ENCODE measurements at places on chromosomes 11 and 22.

DNA sequence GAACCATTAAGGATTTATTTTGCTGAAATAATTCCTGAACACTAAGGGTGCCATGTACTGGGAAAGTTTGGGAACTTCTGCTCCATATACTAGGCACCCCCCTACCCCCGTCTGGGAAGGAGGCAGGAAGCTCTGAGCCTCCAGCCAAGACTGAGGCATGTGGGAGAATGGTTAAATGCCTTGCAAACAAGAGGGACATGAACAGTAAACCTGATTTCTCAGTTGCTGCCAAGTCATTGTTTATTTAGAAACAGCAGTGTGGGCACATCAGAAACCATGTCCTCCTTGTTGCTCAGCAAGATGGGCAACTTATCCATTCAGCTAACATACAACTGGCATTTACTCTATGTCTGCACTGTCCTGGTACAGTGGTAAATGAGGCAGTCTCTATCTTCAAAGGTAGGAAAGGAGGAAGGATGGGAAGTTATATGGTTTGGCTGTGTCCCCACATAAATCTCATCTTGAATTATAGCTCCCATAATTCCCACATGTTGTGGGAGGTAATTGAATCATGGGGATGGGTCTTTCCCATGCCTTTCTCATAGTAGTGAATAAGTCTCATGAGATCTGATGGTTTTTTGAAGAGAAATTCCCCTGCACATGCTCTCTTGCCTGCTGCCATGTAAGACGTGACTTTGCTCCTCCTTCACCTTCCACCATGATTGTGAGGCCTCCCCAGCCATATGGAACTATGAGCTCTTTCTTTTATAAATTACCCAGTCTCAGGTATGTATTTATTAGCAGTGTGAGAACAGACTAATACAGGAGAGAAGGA lies 459.1 kb downstream of the MIAT start:
- DNase-seq = no peak

DNA sequence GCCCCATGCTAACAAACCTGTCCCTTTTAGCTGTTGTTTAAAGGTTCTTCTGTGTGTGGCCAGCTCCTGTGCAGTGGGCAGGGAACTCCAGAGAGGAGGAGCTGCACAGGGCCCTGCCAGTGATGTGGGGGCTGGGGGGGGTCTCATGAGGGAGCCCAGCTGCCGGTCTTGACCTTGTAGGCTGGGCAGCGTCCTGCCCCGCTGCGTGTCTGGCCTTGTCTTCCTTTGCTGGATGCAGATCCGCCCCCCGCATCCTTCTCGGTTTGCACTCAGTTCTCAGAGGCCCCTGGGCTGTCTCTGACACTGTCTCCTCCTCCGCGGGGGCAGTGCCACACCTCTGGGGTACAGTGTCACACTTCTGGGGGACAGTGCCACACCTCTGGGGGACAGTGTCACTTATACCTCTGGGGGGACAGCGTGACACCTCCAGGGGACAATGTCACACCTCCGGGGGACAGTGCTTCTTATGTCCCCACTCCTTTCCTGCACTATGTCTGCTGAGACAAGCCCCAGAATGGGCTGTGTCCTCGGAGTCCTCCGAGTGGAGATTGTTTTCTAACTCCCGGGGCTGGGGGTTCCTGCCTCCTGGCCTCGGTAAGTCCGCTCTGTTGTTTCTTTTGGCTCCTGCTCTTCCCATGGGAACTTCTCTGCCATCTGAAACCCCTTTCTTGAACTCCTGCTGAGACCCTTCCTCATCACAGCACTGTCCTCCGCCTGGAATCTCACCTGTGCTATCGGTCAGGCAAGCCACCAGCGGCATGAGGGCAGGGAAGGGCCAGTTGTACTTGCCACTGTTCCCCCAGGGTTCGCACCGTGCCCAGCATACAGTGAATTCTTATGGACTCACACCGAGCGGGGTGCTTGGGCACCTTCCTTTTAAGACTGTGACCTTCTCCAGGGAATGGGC lies 788.3 kb downstream of the TBC1D22A start:
- no peak for DNase-seq

GRCh38 chr11:2512431-2513407 lies 67.9 kb downstream of the KCNQ1 start:
- DNase-seq = no peak

- no peak for DNase-seq
These were observed 19.3 kb upstream of the CSRP3 start for GRCh38 chr11:19220903-19221724.

GRCh38 chr11:74702383-74703007 lies 28.7 kb downstream of the CHRDL2 start:
- peak; percentile 45 for DNase-seq

DNA sequence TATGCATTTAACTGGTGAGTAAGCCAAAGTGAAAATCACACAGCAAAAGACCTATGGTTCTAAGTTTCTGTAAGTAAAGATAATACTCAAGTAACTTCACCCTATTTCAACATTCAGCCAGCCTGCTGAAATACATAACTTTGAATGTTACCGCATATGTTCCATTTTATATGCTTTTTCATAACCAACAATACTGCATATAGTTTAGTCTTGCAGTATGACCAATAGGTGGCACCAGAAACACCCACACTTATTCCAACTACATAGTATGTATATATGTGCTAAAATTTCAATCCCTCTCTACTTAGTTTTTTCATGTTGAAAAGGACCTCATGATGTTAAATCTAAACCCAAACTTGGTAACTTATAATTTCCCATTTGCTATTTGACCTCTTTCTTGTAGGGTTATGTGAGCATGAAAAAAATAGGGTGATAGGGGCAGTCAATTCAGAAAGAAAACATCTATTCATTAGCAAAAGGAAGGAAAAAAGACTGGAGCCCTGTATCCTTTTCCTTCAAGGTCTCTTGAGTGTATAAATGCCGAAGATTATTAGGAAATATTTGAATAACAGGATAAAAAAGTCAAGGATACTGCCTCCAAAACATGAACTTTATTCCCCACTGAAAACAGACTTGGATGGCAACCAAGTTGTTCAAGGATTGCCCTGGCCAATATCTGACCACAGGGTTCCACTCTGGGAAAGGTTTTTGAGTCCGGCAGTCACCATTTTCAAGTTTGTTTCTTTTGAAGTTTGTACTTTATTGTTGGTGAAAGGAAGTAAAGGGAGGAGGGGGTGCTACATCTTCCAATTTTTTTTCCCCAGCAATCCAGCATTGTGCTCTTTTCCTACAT lies 23.8 kb upstream of the FZD4 start:
- DNase-seq = peak; percentile 4

DNA sequence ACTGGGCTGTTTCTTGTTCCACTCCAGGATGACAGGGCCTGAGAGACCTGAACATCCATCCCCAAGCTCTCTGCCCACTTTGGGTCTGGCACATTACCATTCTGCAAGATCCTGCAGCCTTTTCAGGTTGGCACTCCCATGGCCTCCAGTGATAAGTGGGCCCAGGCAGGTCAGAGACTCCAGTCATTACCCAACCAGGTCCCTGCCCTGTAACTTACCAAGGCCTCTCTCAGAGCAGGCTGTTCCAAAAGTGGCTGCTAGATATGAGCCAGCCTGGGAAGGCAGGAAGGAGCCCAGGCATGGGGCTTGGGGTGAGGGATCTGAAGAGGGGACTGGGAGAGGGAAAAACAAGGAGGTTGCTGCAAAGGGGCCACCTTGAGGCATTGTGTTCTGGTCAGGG lies 35.9 kb downstream of the KCNQ1OT1 start:
- no peak for DNase-seq

DNA sequence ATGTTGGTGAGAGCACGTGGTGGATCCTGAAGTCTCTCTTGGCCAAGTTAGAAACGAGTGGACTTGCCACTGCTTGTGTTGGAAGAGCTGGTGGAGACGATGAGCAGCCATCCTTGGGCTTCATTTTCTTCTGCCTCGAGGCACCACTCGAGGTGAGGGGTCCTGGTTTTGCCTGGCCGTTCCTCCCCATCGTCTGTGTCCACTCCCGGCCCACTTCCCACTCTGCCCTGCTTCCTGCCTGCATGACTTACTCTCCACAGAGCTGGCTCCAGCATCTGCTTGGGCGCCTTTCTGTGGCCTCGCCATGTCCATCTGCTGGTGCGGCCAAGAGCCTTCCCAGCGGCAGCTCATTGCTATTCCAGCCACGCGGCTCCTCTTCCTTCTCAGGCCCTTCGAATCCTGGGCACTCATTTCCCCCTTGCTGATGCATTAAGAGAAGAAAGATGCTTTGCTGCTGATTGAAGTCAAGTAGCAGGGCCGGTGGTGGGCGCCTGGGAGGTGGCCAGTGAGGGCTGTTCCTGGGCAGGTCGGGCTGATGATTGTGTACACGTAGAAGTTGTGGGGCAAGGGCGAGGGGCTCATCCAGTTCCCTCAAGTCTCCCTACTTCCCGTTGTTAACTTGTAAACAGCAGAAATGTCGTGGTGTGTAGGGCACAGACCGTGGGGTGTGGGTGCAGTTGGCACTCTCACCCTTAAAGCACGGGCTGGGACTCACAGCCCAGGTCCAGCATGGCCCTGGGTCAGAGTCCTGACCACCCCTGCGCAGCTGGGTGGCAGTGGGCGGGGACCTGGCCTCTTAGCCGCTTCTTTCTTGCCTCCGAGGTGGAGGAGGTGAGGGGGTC lies 292.0 kb downstream of the TBC1D22A start:
- DNase-seq = no peak

GRCh38 chr11:18495271-18495670 lies 31.5 kb downstream of the TSG101 start:
- DNase-seq = no peak

DNA sequence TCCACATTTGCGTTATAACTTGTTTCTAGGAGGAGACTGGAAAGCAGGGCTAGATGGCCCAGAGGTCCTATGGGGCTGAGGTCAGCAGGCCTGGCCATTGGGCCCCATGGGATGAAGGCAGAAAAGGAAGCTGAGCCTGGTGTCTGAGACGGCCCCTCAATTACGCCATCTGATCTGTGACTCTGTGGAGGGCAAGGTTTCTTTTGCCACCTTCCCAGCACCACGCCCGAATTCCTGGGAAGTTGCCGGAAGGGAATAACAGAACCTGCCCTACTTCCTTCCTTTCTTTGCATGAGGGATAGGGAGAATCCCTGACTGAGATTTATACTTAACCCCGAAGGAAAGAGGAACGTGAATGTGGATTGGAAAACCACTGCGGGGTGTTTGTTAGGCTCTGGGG lies 118.1 kb downstream of the MPPED1 start:
- no peak for DNase-seq

DNA sequence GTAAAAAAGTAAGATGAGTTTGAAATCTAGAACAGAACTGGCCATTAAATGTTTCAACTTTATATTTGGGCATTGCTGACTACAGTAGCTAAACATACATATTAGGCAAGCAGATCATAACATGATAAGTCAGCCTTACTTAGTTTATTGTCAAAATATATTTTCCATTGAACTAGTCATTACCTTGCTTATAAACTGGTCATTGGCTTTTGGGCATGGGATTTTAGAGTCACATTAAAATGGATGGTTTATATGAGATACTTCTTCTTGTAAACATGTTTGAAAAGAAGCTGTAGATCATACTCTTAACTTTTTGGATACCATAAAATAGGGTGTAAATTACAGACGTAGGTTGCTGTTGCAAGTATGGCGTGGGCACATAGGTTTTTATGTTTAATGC lies 2.7 kb downstream of the HIPK3 start:
- no peak for DNase-seq

- no peak for DNase-seq
These were observed 8.2 kb upstream of the MICAL3 start for GRCh38 chr22:18032455-18033101.

- no peak for DNase-seq
These were observed 61.8 kb upstream of the POU2AF2 start for GRCh38 chr11:111183706-111184105.

- DNase-seq = no peak
These were observed 30.2 kb upstream of the ACCSL start for GRCh38 chr11:44017443-44018126.

GRCh38 chr11:124644426-124645280 lies 22.0 kb downstream of the TBRG1 start:
- DNase-seq = no peak

- no peak for DNase-seq
These were observed 76.3 kb downstream of the FAM168A start for GRCh38 chr11:73521621-73522020.

DNA sequence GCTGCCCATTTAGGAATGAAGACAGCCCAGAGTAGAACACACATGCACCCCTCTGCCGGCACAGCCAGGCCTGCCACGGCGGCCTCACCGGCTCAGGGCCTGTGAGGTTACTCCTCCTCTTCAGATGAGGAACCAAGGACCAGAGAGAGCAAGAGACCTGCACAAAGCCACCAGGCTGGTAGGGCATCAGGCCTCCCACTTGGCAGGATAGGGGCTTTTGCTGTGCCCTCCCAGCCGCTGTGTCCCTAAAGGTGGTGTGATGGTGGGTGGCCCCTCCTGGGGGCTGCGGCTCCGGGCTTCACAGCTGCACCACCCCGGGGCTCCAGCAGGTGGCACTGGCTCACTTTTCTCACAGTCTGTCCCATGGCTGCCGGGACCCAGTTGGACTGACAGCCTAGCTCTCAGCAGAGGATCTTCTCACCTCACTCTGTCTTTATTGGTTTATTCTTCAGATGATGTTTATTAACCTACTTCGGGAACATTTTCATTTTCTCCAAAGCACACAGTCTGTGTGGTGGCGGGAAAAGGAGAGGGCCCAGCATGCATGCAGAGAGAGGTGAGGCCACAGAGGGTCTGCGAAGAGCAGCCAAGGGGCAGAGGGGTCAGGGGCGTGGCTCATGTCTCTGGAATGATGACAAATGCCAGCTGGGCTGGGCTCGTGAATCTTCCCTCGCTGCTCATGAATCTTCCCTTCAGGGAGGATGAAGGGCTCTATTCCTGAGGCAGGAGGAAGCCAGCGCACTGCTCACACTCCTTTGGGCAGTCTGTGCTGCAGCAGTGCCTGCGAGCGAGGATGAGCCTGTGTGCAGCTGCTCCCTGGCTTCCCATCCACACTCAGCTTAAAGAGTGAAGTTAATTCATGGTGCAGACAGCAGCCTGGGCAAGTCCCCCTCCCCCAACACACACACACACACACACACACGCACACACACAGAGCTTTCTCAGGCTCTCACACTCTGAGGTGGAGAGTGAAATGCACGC lies 101.1 kb upstream of the PITPNB start:
- peak; percentile 50 for DNase-seq

- DNase-seq = no peak
These were observed 501.8 kb upstream of the TENM4 start for GRCh38 chr11:79942646-79943045.

- DNase-seq = no peak
These were observed at the start of gene ARHGAP20 for GRCh38 chr11:110711776-110712658. Gene ARHGAP20 (minus strand): TSS chr11:110712437. CDS start chr11:110712231, 206 bp downstream.

- DNase-seq = no peak
These were observed 176.0 kb downstream of the CHST1 start for GRCh38 chr11:45489281-45489905.

GRCh38 chr11:5700421-5701054 lies 10.9 kb downstream of the TRIM22 start:
- DNase-seq = no peak

DNA sequence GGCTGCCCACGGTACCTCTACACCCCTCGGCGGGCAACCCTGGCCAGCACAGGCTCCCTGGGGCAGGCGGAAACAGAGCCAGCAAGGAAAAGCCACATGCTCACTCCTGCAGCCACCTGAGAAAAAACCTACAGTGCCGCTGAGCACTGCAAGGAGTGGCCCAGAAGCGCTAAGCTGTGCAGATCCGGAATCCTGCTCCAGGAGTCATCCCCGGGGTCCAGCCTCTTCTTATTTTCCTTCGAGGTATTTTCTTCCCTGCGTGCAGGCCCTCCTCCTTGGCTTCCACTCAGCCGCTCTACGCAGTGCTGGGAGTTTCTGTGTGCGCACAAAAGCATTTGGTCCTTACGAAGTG lies 81.0 kb downstream of the TRMU start:
- no peak for DNase-seq

All from stimulated activated CD4-positive, alpha-beta T cell treated with anti-CD3 and anti-CD28 coated beads, Interleukin-4, amount 100 ng/mL, for 48 hours (primary cell).